ENCODE measurements at places on chromosomes 1 and 21. TPM values are rescaled to one million over a fixed set of nuclear protein-coding genes. Genes with fewer than 3 reads are reported as not detected.

Gene RAD54L
- 4.6 TPM for total RNA-seq

Gene NIBAN1
- 13.3 TPM for total RNA-seq

Gene CD1D
- total RNA-seq = not detected

Gene DISC1
- total RNA-seq = 2.8 TPM

Gene RGS16
- total RNA-seq = 0.51 TPM

Gene GJA8
- not detected for total RNA-seq

Gene FAM89A
- 3.4 TPM for total RNA-seq

Gene PRKCZ
- total RNA-seq = 1.9 TPM

Gene SLC45A1
- 1.8 TPM for total RNA-seq

Gene LCE5A
- total RNA-seq = not detected

Gene PTTG1IP
- total RNA-seq = 264 TPM

Gene TRIM17
- total RNA-seq = not detected

Gene UTS2
- total RNA-seq = not detected

Gene LRRC38
- not detected for total RNA-seq

Gene ZBED6
- total RNA-seq = 26.9 TPM

Gene TPTE
- not detected for total RNA-seq

Gene ALX3
- total RNA-seq = 10.0 TPM

Gene ARHGEF16
- total RNA-seq = 0.18 TPM

Gene LCE1B
- not detected for total RNA-seq

Gene DYNLT5
- total RNA-seq = 0.85 TPM

Gene SPRR2B
- total RNA-seq = not detected

Gene ICOSLG
- total RNA-seq = 0.51 TPM

Gene XCL2
- not detected for total RNA-seq

Gene DRAXIN
- not detected for total RNA-seq

Gene PDIK1L
- 4.4 TPM for total RNA-seq

Gene RPTN
- not detected for total RNA-seq

Gene PRRX1
- total RNA-seq = 155 TPM

Gene TIAM1
- total RNA-seq = not detected

Gene C4BPB
- total RNA-seq = 0.91 TPM

Gene ADGRL4
- 20.0 TPM for total RNA-seq

Gene CTSK
- total RNA-seq = 8.5 TPM

Gene LAPTM5
- total RNA-seq = 0.71 TPM

Gene HFM1
- total RNA-seq = not detected

Gene TUFT1
- total RNA-seq = 20.2 TPM

Gene TMEM52
- not detected for total RNA-seq

Gene PTAFR
- 0.43 TPM for total RNA-seq

Gene MAD2L2
- 40.3 TPM for total RNA-seq

Gene CD58
- 9.5 TPM for total RNA-seq

Gene KCNAB2
- total RNA-seq = 11.1 TPM

Gene ETV3L
- total RNA-seq = not detected

Gene MX1
- total RNA-seq = 0.55 TPM

Gene MDM4
- total RNA-seq = 21.4 TPM

Gene C21orf58
- 7.7 TPM for total RNA-seq

Gene GJB5
- not detected for total RNA-seq

Gene ERRFI1
- total RNA-seq = 28.4 TPM

Gene TNFRSF4
- total RNA-seq = not detected

Gene RGS4
- total RNA-seq = 52.2 TPM

Gene ANXA9
- total RNA-seq = 0.46 TPM

Gene WDR64
- total RNA-seq = not detected

Gene CFHR3
- not detected for total RNA-seq

Gene RBM11
- total RNA-seq = not detected
